ENCODE measurements at places on chromosomes 7 and 10.

DNA sequence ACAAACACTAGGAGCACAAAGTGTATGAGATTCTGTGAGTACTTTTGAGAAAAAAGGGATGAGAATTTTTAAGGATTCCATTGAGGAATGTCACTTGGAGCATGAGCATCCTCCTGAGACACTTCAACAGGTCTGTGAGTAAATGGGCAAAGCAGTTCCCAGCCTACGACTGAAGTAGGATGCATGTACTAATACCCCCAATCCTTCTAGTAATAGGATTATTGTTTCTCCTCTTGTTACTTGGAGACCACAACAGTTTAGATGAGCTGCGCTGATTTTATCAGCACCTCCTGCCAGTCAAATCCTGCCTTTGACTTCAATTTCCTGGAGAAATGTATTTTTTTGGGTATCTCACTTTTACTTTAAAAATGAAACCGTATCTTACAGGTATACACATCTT lies 820 bp downstream of the BBS9 start:
- DNase-seq: peak; percentile 10

DNA sequence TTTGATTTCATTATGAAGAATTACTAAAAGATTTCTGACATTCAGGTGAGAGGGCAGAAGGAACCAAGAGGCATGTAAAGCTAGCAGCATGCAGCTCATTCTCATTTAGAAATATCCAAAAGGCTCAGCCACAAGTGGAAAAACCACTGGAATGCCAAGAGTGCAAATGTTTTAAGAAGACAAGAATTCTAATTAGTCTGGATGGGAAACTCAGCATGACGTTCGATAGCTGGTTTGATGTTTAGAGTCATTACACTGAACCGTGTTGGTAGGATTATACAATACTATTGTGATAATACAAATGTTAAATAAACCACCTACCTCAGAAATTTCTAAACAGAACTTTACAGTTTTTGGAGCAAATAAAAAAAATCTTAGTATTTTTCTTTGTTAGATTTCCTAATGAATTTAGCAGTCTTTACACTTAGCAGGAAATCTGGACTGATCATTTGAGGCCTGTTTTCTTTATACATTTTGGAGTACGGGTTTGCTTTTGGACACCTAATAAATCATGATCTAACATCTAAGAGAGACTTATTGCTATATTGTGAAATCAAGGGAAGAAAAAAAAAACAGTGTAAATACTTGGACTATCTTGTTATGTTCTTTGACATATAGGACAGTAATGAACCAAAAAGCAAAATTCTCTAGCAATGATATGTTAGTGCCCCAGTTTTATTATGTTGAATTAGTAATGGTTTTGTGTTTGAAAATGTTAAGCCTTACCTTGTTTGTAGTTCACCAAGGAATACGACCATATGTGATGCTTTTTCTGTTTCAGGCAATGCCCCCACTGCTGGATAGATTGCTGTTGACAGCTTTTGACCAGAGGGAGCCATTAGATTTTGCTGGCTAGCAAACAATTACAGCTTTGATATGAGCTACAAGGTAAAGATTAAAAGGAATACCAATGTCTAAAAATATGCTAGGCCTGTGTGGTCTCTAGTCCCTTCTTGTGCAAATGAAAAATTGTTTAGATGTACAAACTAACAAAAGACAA lies 354.1 kb upstream of the SEMA3A start:
- peak; percentile 7 for DNase-seq

DNA sequence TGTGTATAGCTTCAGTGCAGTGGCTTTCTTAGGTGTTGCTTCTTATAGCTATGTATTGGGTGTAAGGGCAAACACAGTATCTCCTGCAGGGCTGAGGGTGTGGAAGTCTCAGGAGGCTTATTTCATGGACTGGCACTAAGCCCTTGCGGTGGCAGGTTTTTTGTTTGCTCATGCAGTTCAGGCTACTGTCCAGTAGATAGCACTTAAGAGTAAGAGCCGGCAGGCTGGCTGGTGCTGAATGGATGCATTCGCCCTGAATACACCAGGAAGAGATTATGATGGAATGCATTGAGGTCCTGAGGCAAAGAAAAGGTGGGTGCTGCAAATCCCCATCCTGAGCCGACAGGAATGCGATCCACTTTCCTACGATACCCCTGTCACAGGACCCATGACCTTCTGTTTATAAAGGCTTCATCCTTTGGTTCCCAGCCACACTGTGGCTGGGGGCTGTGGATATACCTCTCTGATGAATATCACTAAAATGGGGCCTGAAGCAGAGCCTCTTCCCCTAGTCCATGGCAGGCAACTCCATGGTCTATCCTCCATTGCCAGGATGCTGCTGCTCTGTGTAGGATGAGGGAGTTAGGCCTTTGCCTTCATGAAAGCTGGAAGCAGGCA lies 44.9 kb downstream of the ANXA8 start:
- no peak for DNase-seq

GRCh38 chr10:38226385-38226784 lies 132.2 kb downstream of the ZNF37A start:
- DNase-seq: no peak

DNA sequence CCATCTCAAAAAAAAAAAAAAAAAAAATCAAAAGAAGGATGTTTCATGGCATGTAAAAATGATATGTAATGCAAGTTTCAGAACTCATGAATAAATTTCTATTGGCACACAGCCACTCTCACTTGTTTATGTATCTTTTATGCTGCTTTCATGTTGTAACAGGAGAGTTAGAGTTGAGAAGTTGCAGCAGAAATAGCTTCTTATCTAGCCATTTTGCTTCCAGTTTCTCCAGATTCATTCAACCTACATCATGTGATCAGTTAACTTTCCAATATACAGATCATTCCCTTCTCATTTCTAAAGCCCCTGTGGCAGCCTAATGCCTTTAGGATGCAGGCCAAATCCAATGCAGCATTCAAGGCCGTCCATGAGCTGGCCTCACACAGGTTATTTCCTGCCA lies 30.4 kb downstream of the ZNF786 start:
- peak; percentile 8 for DNase-seq

- DNase-seq: no peak
Observed at GRCh38 chr10:6249698-6250097, 47.0 kb downstream of the PFKFB3 start.

GRCh38 chr7:151366880-151367222 lies 25.2 kb downstream of the NUB1 start:
- no peak for DNase-seq

- DNase-seq: no peak
Observed at GRCh38 chr10:77261146-77261545, 376.5 kb downstream of the KCNMA1 start.

- no peak for DNase-seq
Observed at GRCh38 chr10:124486635-124487034, 25.0 kb downstream of the LHPP start.

DNA sequence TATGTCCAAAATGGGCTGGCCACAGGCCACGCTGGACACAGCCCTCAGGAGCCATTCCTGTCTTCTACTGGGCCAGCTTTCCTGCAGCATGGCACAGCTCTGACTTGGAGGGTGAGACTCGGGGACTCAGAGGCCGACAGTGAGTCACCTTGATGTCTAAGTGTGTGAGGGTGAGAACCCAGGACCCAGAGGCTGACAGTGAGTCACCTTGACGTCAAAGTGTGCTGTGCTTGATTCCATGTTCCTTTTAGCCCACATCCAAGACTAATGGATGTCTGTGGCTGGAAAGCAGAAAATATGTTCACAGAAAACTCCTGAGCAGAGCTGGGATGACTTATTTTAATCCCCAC lies 6.0 kb upstream of the FAM170B start:
- no peak for DNase-seq

- no peak for DNase-seq
Observed at GRCh38 chr7:46671108-46671769, 750.2 kb upstream of the IGFBP3 start.

- no peak for DNase-seq
Observed at GRCh38 chr10:132417257-132417910, 20.4 kb downstream of the PWWP2B start.

GRCh38 chr7:12053561-12053960 lies 157.5 kb upstream of the TMEM106B start:
- DNase-seq: no peak

Data from brain (organoid and tissue), 16 donors.